AG08395 (cell line): ENCODE measurements at places on chromosomes 3 and 15.
A peak's percentile ranks its signal among the peaks of the same experiment; 100 is the strongest.

DNA sequence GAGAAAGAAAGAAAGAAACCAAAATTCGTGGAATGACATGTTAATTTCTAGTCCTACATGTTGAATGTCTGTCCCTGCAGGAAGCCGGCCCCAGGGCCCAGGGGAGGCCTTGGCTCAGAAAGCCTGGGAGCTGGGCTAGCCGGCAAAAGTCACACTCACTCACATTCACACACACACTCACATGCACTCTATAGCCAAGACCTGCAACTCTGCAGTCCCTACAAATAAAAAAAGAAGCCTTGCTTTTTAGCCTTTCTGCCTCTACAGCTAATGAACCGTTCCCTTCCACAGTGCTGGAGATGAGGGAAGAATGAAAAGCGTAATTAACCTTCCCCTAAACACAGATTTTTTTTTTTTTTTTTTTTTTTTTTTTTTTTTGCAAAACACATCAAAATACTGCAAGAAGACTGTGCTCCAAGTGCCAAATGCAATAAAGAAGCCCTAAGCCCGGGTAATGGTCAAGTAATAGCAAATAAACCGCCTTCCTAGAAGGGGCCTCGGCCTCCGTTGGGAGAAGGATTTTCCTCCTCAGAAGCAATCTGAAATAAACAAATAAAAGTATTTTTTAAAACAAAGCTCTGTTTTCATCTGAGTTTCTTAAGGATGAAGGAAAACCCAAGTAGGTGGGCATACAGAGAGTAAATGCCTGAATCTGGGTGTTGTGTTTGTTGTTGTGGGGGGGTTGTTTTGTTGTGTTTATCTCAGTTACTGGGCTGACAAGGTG is 4.3 kb downstream of the MECOM start:
- DNase-seq = no peak

GRCh38 chr15:100569391-100569790 is 32.6 kb downstream of the LINS1 start:
- DNase-seq = no peak

DNA sequence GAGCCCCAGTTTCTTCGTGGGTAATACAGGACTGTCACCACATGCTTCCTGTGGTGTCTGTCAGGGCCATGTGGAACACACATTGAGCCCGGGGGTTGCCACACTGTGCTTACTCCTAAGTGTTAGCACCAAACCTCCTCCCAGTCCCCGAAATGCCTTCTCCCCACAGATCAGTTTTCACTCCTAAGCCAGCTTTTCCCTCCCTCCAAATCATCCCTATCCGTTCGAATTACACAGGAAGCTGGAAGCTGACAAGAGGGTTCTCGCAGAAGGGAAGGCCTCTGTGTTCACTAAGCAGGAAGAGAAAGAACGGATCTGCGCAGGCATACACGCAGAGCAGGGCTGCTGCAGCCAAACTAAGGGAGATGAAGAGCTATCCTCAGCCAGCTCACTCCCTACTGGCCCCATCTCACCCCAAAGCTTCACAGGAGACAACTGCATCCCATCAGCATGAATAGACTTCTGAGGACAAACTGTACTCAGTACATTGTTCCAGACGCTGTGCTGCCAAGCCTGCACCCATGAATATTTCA is 32.3 kb downstream of the XXYLT1 start:
- DNase-seq = peak; percentile 60

GRCh38 chr3:53320697-53321096 is 26.6 kb downstream of the DCP1A start:
- DNase-seq = no peak

DNA sequence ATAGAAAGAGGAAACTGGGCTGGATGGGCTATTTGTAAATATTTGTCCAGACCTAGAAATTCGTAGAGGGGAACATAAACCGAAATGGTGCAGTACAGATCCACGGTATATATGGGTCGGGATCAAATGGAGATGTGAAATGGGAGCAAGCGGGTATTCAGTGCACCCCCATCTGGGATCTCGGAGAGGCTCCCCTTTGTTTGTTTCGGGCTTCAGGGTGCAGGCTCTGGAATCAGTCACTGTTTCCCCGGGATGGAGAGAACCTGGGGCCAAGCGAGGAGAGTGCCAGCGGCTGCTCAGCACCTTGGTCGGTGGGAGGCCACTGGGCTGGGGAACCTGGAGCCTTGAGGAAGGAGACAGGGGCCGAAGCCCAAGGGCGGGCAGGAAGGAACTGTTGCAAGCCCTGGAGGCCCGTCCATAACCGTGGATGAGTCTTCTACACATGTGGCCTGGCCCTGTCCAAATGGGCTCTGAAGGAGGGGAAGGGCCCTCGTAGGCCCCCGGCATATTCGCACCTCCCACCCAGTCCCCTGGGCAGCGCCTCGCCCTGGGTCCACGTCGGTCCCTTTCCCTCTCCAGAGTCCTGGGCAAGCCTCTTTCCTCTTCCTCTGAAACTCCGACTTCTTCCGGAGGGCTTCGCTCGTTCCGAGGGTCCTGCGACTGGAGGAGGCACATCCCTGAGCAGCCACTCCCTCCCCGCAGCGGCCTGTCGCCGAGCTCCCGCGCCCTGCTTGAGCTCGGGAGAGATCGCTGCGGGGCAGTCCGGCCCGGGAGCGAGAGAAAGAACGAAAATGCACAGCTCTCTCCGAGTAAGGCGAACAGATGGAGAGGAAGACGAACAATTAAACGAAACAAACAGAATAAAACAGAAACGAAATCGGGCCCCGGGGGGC is 3.0 kb downstream of the ISL2 start:
- no peak for DNase-seq

DNA sequence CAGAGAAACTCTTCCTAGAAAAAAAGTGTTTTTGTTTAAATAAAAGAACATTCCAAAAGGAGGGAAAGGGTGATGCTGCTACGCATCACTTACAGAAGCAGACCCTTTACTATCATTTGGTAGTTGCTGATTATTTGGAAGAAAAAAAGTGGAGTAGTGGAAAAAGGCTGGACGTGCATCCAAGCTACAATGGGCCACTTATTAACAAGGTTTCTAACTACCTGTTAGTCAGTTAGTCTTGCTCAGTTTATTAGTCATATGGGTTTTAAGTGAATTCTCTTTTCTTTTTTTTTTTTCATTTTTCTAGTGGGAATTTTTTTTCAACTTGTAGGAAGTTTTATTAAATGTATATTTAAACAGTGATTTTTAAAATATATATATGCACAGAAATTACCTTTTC is 866.0 kb downstream of the MCTP2 start:
- DNase-seq = no peak

DNA sequence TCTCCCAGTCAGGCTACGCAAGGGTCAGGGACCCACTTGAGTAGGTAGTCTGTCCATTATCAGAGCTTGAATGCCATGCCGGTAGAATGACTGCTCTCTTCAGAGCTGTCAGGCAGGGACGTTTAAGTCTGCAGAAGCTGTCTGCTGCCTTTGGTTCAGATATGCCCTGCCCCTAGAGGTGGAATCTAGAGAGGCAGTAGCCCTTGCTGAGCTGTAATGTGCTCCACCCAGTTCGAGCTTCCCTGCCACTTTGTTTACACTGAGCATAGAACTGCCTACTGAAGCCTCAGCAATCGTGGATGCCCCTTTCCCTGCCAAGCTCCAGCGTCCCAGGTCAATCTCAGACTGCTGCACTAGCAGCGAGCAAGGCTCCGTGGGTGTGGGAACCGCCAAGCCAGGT is 57.5 kb upstream of the SETMAR start:
- DNase-seq = no peak

DNA sequence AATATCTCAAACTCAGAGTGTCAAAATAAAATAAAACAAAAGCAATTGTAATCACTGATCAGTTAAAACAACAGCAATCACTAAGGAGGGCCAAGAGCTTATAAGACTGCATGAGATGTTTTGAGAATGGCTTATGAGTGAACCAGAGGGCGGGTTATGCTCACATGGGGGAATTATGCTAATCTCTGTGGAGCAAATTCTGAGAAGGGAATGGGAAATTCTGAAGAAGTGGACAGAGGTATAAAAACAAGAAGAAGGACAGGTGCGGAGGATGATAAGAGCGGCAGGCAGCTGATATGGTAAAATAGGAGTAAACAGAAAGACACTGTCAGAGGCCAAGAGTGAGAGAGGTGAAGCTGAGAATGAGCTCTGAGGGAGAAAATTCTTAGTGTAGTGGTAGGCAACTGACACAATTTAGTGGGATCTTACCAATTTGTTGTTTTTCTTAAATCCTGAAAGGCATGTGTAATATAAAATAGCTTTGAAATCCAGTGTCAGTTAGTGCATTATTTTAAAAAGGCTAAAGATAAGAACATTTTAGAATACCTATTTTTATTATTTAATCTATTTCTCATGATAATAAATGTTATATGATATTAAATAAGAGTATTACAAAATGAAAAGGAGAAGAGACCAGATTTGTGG is 133.8 kb downstream of the SPATA16 start:
- no peak for DNase-seq

DNA sequence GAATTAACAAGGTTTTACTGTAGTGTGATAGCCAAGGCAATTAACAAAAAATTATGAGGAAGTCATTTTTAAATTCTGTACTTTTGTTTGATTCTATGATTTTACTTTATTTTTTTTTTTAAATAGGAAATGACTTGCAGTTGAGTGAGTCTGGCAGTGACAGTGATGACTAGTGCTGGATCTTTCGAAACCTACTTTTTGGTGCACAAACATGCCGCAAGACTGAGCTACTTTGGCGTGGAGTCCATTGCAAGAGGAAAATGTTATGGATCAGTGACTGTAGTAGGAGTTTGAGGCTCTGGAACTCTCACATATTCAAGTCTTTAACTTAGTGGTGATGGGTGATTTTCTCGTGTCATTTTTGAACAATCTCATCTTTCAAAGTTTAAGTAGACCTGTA is 11.6 kb downstream of the EAF1 start:
- DNase-seq = peak; percentile 51

DNA sequence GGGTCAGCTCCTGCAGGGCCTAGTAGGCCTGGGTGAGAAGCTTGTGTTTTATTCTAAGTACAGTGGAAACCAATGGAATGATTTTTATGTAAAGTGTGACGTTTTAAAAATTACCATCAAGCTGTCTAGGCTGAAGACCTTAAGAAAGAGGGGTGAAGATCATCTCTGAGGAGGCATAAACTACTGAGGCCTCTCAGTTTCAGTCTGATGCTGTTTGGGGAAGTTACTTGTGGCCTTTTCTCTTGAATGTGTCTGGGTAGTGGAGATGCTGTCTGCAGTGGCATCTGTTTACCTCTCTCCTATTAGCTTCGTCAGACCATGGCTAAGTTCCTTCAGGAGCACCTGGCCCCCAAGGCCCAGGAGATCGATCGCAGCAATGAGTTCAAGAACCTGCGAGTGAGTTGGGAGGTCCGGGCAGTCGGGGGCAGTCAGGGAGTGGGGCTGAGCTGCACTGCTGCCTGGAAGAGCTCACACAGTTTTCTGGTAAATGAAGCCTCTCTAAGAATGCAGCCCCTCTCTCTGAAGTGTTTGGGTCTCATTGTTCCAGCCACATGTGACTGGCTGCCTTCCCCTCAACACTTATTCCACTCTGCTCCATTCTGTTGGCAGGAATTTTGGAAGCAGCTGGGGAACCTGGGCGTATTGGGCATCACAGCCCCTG is 1.9 kb downstream of the IVD start:
- DNase-seq = no peak
